ENCODE measurements at places on chromosomes 4 and X. TPM values are rescaled to one million over a fixed set of nuclear protein-coding genes. Genes with fewer than 3 reads are reported as not detected.

- no peak for DNase-seq
These were observed 273.9 kb downstream of the TLL1 start for GRCh38 chr4:166146806-166147540.

DNA sequence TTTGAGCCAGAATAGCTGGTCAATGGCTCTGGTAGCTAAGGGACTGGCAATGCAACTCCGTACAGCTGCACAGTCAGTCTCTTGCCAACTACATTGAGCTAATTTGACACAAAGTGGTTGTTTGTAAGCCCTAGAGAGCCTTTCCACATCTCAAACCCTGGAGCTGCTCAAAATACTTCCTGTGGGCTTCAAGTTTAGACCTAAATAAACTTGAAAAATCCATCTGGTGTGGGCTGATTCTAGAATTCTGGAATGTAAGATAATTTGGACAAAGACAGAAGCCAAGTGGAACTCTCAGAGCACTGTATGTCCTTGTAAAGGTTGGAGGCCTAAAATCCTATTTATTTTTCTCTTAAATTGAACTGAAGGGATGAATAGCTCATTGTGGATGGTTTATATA lies 380.8 kb downstream of the SPRY1 start:
- no peak for DNase-seq

The BTK gene
- 4.5 TPM for total RNA-seq

GRCh38 chr4:1044469-1045192 lies 33.2 kb downstream of the FGFRL1 start:
- DNase-seq: no peak

GRCh38 chr4:110068248-110068647 lies 130.2 kb downstream of the ELOVL6 start:
- no peak for DNase-seq

DNA sequence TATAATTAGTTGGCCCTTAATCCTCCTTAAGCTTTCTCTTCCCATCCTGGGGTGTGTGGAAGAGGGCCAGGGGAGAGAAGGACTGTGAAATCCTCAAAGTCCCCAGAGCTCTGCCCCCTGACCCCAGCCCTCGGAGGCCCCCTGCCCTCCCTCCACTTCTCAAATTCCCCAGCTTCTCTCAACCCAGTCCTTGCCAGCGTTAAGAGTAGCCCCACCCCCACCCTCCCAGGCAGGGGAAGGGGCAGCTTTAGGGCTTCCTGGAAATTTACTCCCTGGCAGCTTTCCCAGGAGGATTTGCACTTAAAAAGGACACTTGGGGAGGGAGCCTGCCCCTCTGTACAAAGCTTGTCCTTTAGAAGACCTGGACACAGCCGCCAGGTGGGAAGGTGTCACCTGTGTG lies 11.8 kb upstream of the CD40LG start:
- DNase-seq: no peak

The GABRE gene
- 7.4 TPM for total RNA-seq

The SPIN4 gene
- total RNA-seq: 3.1 TPM

DNA sequence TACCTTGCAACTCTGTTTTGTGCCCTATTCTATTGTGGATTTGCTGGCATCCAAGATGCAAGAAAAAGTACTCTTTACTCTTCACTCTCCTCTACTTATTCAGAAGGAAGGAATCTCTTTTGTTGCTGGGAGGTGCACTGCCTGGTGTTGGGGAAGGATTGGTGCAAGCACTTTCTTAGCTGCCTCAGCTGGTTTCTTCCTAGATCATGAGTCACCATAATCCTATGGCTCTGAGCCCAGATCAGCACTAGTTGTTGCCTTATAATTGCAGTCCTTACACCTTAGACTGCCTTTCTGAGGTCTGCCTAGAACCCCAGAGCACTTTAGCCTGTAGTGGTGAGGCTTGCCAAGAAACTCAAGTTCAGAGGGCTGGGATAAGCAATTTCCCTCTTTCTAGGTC lies 37.0 kb upstream of the CT83 start:
- DNase-seq: no peak

DNA sequence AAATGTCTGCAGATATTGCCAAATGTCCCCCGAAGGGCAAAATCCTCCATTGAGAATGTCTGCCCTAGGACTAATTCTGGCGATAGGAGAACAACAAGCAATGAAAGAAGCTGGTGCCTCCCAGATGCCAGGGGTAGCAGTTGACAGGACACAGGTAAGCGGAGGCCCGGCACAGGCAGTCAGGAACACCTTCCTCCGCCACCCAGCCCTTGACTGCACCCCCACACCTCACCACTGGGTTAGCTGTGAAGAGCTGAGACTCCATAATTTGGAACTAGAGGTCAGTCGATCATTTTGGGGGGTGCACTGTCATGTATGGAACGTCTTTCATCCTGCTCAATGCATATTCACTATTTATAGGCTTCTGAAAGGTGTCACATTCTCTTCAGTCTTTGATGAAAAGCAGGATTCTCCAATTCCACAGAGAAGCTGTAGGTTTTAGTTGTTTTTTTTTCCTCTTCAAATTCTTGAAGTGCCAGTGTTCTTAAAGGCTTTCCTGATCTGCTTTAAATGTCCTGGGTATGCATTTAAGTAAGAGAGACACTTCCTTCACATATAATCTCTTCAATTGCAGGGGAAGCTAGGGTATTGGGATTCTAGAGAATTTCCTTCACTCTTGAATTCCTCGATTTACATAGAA lies 111.6 kb upstream of the ZFP42 start:
- DNase-seq: no peak

The TRPC5OS gene
- not detected for total RNA-seq

DNA sequence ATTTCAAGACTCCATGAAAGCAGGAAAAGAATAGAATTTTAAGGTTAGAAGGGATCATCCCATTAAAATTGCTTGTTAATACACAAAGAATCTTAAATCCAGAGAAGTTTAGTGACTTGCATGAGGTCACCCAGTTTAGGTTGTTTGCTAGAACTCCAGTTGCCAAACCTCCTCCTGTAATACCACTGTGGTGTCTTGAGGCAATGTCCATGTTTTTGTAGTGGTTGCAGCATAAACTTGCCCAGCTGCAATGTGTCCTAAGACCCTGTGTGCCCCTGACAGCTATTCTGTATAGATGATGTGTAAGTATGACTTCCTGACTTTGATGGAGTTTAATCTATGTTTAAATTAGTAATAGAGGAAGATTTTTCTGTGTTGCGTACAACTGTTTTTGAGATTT lies 6.3 kb downstream of the SFRP2 start:
- no peak for DNase-seq

The SSX4 gene
- total RNA-seq: not detected

The LEF1 gene
- total RNA-seq: 55.8 TPM

The RNF128 gene
- total RNA-seq: 97.3 TPM

GRCh38 chr4:89469930-89470375 lies 162.4 kb upstream of the GPRIN3 start:
- no peak for DNase-seq

The RAI2 gene
- total RNA-seq: 10.2 TPM

- DNase-seq: no peak
These were observed 7.7 kb upstream of the PGAM4 start for GRCh38 chrX:77977095-77977494.

DNA sequence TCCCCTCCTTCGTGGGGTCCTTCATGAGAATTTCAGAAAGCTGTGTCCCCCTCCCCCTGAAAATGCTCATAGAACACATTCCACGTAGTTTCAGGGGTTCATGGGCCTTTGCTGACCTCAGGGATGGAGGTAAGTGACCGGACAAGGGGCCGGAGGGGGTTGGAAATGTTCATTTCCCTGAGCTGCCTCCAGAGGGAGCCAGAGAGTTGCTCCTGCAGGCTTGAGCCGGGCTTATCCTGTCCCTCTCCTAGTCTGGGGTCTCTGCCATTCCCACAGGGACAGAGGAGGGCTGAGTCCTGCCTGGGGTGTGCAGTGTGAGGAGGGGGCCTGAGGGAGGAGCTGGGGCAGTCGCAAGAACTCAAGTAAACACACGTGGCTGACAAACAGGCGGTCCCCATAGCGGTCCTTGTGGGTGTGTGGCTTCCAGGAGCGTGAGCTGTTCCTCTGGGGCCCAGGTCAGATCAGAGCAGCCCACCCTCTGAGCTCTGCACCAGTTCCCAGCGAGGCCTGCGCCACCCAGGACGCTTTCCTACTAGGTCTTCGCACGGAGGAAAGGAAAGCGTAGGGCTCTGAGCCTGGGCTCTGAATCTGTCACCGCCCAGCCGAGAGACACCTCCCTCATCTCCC lies 62.5 kb downstream of the WFS1 start:
- peak; percentile 18 for DNase-seq

DNA sequence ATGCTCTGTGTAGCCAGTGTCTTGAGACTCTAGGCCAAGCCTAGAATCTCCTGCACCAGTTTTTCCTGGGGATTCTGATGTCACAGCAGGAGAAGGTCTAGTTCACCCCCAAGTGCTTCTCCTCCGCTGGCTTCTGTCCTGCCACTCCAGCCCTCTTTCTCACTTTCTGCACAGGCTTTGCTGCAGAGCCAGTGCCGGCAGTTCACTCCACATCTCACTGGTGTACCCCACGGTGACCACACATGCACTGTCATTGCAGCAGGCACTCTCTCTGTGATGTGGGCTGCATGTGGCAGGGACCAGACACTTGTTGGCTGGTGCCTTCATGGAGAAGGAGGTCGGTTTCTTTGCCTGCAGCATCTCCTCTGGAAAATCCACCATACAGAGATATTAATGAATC lies 643.8 kb upstream of the GALNTL6 start:
- DNase-seq: no peak

The PRRG3 gene
- 0.32 TPM for total RNA-seq

The GNRHR gene
- 0.21 TPM for total RNA-seq

The BEND2 gene
- not detected for total RNA-seq

- no peak for DNase-seq
These were observed 10.9 kb downstream of the GPAT3 start for GRCh38 chr4:83546786-83547185.

The HHIP gene
- total RNA-seq: 10.8 TPM
